Stimulated activated CD4-positive, alpha-beta T cell treated with anti-CD3 and anti-CD28 coated beads, Interleukin-12 subunit alpha, Interleukin-12 subunit beta, amount 100 ng/mL, for 24 hours (primary cell): ENCODE measurements at places on chromosomes 2 and 18.

DNA sequence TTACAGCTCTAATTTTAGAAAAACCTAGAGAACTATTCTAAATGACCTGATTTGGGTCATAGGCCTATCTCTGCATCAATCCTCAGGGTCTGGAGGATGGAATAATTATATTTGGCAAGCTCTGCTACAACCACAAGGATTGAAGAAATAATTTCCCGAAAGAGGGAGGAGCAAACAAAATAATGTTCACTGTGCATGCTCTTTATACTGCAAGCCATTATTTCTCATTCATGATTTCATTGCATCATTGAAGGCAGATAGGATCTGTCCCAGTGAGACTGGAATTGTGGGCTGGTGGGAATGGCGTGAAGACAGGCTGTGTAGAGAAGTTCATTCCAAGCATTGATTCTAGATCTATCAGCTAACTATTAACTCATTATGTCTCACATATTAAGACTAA, 12.7 kb upstream of the MAPRE2 start:
- no peak for DNase-seq

DNA sequence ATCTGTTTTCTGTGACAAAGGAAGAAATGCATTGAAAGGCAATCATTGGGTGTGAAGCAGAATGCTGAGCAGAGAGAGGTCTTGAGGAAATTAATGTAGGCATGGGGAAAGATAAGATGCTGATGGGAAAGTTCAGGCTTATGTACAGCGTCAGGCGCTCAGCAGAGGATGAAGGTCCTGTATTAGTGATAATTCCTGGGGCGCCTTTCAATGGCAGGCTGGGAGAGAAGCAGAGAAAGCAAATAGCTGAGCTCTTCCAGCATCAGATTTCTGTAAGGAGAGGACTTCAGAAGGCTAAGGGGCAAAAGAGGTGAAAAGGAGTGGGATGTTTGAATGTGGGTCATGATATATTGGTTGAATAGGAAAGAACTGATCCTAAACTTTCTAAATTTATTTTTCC, 129.8 kb downstream of the HNMT start:
- DNase-seq = no peak

GRCh38 chr2:233240897-233241296, 10.6 kb upstream of the ATG16L1 start:
- DNase-seq = no peak

DNA sequence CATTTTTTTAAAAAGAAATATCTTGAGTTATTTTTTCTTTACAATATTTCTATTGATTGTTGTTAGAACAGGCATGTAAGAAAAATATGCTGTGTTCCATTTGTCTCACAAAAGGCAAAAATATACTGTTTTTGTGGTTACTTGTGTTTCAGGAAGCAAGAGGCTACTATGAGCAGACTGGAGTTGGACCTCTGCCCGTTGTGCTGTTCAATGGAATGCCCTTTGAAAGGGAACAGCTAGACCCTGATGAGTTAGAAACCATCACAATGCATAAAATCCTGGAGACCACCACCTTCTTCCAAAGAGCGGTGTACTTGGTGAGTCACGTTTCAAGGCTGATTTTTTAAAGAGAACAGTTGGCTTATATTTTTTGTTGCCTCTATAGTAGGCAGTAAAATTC, 54.7 kb downstream of the UGGT1 start:
- no peak for DNase-seq

- no peak for DNase-seq
Measured at GRCh38 chr2:171491292-171491691, 31.0 kb upstream of the CYBRD1 start.

- DNase-seq = no peak
Measured at GRCh38 chr2:133968446-133968845, 285.4 kb upstream of the MGAT5 start.
